ENCODE measurements at places on chromosomes 2 and 18. TPM values are rescaled to one million over a fixed set of nuclear protein-coding genes. Genes with fewer than 3 reads are reported as not detected.

ATP6V1B1 gene
- not detected for total RNA-seq

DNA sequence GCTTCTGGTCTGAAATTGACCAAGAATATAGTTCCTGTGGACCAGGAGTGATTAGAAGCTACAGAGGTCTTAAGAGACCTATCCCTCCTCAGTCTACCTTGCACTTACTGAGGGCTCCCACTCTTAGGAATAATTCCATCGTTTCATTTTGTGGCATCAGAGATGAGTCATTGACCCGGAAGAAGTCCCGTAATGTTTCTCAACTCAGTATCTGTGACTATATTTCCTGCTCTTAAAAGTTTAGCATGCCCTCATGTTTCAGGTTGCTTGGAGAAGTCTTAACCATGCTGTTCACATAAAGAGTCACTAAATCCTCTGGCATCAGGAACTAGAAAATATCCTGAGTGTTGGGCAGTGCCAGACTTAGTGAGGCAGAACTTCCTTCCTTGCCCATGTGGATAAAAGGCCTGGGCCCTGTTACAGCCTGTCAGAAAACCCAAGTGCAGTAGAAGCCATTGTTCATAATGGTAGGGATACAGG, at the start of gene IL36A:
IL36A (plus strand) TSS at position 430 of the 480 bp plus-strand sequence. CDS start 413 bp downstream, outside the sequence.
- DNase-seq, result no peak

GKN2 gene
- not detected for total RNA-seq

SDC1 gene
- 1.4 TPM for total RNA-seq

- DNase-seq, result no peak
Measured at GRCh38 chr2:134217924-134218323, 35.9 kb upstream of the MGAT5 start.

DNA sequence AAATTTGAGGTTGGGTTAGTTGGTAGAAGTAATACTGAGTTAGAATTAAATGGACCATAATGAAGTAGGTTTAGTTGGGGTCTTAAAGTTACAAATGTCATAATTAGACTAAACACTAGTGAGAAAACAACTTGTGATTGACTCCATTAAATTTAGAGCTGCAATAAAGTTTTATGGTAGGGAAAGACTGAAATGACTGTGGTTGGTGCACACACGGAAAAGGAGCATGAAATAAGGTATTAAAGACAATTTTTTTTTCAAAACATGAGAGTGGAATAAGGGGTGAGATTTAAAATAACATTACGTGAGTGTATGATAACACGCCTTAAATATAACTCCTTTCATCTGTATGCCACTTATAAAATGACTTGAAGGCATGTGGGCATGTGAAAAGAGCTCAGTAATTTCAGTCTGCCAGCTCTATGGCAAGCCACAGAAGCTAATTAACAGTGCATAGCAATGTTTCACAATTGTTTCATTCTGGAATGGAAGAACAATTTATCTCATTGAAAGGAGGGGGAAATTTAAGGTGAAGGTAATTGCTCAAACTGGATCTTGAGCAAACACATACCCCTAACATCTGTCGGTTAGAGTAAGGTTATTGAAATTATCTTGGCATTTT, 1.4 kb downstream of the FRZB start:
- no peak for DNase-seq

DNA sequence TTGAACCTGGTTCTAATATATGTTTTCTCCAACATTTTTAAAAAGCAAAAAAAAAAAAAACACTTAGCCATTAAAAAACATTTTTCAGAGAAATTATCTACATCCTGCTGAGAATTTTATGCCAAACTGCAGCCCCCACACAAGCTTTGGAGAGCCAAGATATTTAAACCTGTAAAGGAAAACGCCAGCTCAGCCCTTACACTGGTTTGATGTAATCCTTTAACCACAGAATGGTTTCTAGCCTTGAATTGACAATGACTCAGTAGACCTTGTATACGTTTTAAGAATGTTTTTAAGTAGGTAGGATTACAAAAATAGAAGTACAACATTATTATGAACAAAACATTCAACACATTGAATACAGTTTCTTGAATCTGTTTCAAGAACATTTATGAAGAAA, 113.6 kb downstream of the BABAM2 start:
- DNase-seq, result peak; percentile 40

- DNase-seq, result no peak
Measured at GRCh38 chr2:31365834-31366505, 48.6 kb downstream of the XDH start.

MYO5B gene
- total RNA-seq, result 0.70 TPM

FIGN gene
- total RNA-seq, result 0.23 TPM

GRCh38 chr2:121527009-121527682, 3.5 kb upstream of the RNU4ATAC start:
- DNase-seq, result no peak
